Bone marrow (tissue), 2 donors: ENCODE measurements at places on chromosomes 5 and 9.

- no peak for DNase-seq
Observed at GRCh38 chr5:37207802-37208201, 41.4 kb downstream of the CPLANE1 start.

DNA sequence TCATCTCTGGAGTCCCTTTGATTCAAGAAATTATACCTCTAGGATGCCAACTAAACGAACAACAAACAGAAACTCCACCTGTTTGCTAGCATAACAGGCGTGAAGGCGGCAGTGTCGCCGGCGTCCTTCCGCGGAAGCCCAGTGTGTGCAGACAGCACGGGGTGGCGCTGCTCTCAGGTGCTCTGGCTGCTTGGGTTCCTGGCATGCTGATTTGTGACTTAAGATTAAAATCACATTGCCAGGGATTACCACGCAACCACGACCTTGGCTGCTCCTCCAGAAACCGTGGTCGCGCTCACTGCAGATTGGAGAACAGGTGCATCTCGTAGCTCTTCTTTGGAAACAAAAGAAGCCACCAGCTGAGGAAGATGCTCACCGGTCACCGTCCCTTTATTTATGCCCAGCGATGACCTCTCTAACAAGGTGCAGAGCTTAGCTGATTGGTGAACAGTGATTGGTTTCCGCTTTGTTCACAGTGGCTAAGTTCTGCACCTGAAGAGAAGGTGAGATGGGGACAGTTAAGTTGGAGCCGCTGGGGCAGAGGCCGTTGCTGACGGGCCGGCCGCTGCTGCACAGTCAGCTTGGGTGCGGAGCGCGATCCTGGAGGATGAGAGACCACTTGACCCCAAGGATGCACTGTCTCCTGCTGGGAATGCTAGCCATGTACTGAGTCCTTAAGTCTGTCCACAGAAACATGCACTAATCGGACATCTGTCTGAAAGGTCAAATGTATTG lies 232.3 kb downstream of the FANCC start:
- no peak for DNase-seq

GRCh38 chr5:172418862-172419814 lies 35.2 kb downstream of the SH3PXD2B start:
- DNase-seq, result no peak

- no peak for DNase-seq
Observed at GRCh38 chr9:94794476-94795167, 68.1 kb downstream of the AOPEP start.

GRCh38 chr9:73180403-73180802 lies 28.7 kb downstream of the ANXA1 start:
- DNase-seq, result no peak

DNA sequence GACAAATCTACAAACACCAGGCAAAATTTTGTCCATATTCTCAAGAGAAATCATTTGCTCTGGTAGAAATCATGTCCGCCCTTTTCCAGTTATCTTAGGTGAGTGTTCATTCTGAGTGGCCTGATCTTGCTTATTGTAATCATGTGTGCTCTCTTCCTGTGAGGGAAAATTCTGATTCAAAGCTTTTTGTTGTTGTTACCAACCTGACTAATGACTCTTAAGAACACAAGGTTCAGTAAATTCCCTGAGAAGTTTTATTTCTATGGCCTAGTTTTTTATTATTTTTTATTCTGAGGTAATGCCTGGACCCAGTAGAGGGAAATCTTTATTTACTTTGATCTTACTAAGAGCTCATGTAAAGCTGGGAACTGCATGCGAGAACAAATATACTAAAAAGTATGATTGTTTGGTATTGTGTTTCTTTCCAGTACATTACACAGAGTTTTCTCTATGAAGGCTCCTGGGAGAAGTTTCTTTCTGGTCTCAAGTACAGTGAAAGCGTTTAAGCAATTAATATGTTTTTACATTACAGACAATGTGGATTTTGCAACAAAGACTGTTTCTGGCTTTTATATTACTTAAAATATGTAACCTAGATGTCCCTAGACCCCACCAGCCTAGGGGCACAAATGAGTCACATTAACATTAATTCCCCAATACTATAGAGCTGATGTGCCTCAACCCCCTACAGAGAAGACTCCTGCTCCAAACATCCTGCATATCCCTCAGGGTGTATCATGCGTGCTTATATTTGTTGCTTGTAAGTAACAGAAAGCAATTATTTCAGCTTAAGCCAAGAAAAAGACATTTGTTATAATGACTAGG lies 138.1 kb downstream of the TMEM167A start:
- DNase-seq, result no peak

DNA sequence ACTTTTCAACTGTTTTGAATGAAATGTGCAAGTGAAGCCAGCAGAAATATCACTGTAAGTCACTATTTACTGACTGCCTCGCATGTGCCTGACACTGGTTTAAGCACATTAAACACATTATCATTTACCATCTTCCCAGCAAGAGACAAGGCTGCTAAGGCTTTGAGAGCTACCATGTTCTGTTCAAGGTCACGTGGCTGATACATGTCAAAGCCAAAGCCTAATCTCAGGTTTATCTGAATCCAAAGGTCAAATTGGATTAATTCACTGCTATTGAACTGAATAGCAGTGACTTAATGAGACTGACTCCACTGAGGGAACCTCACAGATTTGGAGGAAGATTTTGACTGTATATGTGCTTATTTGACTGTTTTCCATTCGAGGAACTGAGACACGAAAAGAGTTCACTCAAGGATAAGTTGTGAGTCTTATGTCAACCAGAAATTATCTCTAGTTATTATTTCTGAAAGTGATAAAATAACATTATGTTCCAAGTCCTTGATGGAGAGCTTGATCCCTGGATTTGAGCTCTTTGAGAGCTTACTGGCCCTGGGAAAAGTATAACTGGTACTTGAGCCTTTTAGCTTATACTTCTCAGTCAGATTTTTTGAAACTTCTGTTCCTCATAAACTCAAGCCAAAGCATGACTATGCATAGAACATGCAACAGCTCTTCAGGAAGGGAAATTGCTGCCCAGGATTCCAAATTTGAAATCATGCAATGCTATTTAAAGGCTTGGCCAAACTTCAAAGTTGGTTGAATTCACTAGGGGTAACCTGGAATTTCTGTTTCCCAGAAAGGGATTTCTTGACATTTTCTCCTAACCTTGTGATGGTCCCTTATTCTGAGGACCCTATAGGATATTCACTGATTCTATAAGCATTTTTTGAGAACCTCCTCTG lies 23.4 kb upstream of the ARHGAP26 start:
- DNase-seq, result no peak

GRCh38 chr5:128708841-128709240 lies 170.8 kb upstream of the FBN2 start:
- DNase-seq, result no peak
